Kasumi-1 (cell line): ENCODE measurements at places on chromosomes 5 and 9.

DNA sequence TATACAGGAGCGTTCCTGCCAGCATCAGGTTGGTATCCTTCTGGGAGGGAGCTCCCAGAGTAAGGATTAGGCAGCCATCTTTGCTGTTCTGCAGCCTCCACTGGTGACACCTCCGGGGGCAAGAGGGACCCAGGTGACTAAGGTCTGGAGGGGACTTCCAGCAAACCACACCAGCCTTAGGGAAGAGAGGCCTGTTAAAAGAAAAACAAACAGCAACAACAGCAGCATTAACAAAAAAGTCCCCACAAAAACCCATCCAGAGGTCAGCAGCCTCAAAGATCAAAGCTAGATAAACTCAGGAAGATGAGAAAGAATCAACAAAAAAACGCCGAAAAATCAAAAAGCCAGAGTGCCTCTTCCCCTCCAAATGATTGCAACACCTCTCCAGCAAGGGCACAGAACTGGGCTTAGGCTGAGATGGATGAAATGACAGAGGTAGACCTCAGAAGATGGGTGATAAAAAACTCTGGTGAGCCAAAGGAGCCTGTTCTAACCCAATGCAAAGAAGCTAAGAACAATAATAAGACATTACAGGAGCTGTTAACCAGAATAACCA lies 388.2 kb downstream of the SPATA31D1 start:
- DNase-seq, result no peak

DNA sequence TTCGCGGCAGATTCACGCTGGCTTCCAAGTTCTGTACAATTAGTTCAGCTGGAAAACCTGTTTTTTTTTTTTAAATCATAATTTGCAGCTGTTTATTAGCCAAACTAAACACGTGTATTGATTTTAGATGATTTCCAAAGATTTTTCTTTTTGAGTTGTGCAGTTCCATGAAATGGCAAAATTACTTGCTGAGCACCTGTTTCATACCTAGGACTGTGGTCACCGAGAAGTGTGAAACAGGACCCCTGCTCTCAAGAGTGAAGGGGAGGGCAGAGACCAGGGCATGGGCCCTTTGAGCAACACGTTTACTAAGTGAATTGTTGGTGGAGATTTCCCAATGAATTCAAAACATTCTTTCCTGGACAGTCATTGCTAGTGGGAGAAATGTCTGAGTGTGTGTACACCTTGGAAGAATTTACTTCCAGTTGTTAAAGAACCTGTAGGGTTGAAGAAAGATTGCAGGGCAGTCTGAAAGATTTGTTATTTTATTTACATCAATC lies 688 bp downstream of the SNX24 start:
- DNase-seq, result no peak

GRCh38 chr5:33867241-33867640 lies 24.5 kb downstream of the ADAMTS12 start:
- no peak for DNase-seq

- DNase-seq, result peak; percentile 84
Measured at GRCh38 chr5:35924950-35925722, 13.3 kb downstream of the CAPSL start.

- DNase-seq, result no peak
Measured at GRCh38 chr9:96031366-96031824, 155.9 kb downstream of the ERCC6L2 start.

GRCh38 chr9:8889100-8889499 lies 1089.5 kb upstream of the DMAC1 start:
- DNase-seq, result no peak

- DNase-seq, result no peak
Measured at GRCh38 chr9:98326459-98327248, 71.2 kb upstream of the TBC1D2 start.
